Lung microvascular endothelial cell (primary cell): ENCODE measurements at places on chromosomes 4 and X.

- peak; percentile 29 for DNase-seq
Observed at GRCh38 chr4:145935253-145936141, 3.1 kb downstream of the ZNF827 start.

DNA sequence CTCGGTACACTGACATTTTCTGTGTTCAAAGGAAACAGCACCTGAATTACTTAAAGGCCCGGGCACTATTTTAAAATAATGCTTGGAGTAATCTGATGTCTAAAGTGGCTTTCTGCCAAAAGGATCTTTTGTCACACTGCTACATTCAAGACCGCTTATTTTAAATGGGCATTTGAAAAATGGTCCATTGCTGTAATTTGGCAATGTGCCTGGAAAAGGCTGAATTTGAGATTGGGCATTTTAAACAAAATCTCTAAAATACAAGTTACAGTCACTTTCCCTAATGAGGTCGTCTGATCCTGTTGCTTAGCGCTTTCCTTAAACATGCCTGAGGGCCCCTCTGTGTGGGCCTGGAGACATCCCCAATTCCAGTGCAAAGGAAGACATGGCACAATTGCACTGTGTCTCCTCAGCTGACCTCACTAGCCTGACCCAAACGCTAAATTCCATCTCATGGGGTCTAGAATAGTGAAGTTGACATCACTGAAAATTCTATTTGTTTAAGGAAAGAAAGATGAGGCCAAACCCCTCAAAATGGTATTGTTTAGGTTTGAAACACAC lies 214.2 kb downstream of the GPC3 start:
- DNase-seq, result no peak

DNA sequence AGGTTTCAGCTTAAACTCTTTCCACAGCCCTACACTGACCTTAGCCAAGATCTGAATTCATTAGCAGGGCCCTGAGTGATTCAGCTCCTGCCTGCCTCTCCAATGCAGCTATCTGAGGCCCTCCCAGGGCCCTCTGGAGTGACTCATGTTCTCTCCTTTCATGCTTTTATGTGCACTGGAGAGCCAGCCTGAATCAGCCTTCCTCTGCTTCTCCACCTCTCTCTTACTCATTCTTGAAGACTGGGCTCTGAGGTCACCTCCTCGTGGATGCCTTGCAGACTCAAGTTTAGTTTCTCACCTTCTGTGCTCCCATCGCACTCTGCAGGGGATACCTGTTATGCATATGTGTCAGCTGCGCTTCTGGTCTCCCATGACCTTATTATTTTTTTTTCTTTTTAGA lies 3.1 kb upstream of the OCIAD2 start:
- no peak for DNase-seq

- DNase-seq, result no peak
Observed at GRCh38 chrX:6363188-6363587, 134.5 kb upstream of the NLGN4X start.

DNA sequence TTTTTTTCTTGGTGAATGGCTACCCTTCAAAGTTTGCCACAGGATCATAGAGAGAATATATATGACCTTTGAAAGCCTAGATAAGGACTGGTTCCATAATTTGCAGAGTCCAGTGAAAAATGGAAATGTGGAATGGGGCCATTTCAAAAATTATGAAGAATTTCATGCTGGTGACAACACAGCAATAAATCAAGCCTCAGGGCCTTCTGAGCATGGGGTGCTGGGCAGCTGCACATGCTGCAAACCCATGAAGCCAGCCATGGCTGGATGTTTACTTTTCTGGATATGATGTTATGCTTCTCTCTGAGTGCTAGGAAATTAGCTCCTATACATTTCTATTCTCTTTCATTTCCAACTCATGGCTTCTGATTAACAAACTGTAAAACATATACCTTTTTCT lies 16.0 kb upstream of the PLA2G12A start:
- DNase-seq, result no peak

DNA sequence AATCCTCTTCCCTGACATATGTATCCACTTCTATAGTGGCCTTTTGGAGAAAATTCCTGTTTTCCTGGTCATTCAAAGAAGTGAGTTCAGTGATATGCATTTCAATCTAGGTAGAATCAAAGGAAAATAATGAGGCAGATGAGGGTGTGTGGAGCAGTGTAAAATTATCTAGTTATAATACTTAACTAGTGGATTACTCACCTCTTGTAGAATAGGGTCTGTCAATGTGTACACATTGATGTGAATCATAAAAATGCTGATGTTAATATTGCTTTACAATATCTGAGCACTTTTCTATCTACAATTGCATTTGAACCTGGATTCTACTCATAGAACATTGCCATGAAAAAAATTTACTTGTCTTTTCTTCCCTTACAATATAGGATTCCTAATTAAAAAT lies 293.5 kb downstream of the GBA3 start:
- no peak for DNase-seq

- DNase-seq, result no peak
Observed at GRCh38 chr4:172985552-172985951, 183.1 kb upstream of the GALNT7 start.

DNA sequence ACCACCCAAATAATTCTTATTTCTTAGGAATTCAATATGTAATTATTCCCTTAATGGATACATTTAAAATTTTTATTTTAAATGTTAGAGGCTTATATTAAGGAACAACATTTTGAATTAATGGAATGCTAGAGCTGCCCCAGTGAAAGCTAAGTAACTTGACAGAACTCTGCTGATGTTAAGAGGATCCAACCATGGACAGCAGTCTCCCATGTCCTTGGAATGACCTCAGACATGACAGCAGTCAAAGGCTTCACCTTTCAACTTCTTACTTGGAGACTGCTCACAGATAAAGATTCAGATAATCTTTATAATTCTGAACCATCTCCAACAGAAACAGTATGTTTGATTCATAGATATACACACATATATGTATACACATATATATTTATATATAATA lies 17.2 kb downstream of the PDLIM3 start:
- peak; percentile 39 for DNase-seq

DNA sequence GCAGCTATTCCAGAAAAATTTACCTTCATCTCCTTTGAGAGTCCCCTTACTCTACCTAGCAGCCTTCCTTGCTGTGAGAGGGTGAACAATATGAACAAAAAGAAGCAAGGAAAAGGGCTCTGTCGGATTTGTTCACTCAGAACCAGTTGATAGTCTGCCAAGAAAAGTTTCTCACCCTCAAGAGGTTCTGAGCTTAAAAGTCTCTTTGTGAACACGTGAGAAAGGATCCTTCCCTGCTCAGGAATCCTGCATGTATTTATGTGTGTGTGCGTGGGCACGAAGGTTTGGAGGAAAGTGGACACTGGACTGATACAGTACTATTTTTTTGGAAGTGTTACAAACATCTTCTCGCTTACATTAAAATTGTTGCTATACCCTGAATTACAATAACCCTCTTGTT lies 178.6 kb upstream of the JADE1 start:
- DNase-seq, result no peak

DNA sequence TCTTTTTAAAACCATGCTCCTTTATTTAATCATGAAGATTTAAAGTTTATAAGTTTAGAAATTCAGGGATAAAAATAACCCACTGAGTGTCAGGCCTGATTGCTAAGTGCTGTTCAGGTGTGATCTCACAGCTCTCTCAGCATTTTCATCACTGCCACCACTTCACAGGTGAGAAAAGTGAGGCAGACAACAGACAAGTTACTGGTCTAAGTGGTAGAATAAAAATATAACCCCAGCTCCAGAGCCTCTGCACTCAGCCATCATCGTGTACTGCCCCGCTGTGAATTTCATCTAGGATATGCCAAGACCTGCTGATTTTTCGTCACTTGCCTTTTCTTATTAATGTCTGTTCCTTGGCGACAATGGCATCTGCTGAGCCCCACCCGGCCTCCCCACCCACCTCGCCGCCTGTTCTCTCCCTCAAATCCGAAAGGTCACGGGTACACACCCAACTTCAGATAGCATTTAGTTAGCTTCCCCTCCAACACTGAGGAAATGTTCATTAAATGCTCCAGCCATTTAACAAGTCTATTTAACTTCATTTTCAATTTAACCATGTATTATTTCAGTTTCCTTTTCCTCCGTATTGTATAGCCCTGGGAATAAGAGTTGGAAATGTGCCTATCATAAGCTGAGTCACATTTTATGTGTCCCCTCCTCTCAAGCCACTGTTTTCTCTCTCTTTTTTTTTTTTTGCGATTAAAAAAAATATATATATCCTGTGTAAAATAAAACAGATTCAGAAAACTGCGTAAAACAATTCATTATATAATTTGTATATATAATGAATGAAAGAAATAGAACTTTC lies 236.5 kb downstream of the CBR4 start:
- DNase-seq, result peak; percentile 40

- DNase-seq, result peak; percentile 41
Observed at GRCh38 chrX:41596596-41596995, 92.2 kb upstream of the GPR34 start.

GRCh38 chr4:107283587-107284559 lies 247.8 kb upstream of the DKK2 start:
- peak; percentile 3 for DNase-seq

GRCh38 chr4:82988323-82988832 lies 22.2 kb downstream of the LIN54 start:
- DNase-seq, result peak; percentile 44

DNA sequence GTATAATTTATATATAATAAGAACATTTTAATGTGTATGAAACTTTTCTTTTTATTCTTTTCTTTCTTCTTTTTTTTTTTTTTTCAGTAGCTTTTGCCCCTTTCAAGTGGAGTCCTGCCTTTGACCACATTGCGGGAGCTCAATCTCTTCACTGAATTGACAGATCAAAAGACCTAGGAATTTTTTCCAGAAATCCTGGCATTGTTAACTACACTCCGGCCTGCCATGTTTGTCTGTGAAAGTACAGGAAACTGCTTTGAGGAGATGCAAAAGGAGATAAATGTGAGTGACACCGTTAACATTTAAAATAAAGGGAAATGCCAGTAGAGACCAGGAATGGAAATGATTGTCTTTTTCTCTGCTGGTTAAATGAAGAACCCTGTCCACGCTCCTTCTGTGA lies 159.3 kb upstream of the VCX3A start:
- no peak for DNase-seq

DNA sequence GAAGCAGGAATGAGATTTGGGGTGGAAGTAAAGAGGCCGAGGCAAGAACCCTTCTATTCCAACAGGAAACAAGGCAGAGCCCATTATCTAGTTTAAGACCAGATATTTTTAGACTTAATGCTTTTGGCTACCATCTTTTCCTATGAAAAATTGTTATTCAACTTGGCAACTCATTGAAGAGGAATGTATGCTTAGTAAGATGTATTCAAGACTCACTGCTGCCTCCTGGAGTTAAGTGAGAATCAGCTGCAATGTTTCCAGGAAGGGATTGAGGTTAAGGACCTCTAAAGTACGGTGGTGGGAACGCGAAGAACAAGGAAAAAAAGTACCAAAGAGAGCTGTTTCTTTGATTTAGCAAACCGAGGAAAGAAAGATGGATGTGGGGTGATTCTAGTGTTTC lies 89.1 kb downstream of the RAPGEF2 start:
- peak; percentile 47 for DNase-seq

DNA sequence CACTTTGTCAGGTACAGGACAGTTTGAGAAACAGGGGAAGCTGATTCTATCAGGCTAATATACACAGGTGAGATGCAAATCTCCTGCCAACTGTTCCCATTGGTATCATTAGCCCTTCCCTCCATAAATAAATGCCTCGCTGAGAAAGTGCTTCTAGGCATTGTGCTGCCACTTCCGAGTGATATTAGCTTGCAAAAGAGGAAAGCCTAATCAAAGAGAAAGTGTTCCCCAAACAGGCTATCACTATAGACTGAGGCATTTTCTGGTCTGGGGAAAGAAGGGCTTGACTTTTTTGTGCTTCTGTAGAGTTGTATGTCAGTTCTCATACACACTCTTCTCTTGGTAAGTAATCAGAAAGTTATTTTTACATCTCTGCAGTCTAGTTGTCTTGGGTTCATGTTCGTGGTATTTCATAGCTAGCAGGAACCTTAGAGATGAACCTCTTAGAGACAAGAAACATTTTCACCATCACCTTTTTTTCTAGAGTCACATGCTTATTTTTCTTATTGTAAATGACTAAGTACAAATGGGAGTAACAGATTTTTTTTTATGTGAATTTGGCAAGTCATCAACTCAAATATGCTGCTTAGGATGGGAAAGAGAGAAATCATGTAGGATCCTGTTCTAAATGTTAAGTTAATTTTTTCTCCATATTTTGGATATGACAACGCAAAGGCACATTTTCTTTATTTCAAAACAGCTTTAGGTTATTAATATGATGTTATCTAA lies 1009.8 kb downstream of the ADGRL3 start:
- DNase-seq, result no peak

- DNase-seq, result peak; percentile 34
Observed at GRCh38 chrX:120514236-120514635, 45.1 kb upstream of the LAMP2 start.

- DNase-seq, result no peak
Observed at GRCh38 chr4:1558205-1558604, 125.9 kb downstream of the FAM53A start.

- peak; percentile 68 for DNase-seq
Observed at GRCh38 chr4:106707776-106708463, 328.2 kb downstream of the DKK2 start.

GRCh38 chr4:83012200-83012686 lies 1.6 kb upstream of the LIN54 start:
- DNase-seq, result peak; percentile 47

DNA sequence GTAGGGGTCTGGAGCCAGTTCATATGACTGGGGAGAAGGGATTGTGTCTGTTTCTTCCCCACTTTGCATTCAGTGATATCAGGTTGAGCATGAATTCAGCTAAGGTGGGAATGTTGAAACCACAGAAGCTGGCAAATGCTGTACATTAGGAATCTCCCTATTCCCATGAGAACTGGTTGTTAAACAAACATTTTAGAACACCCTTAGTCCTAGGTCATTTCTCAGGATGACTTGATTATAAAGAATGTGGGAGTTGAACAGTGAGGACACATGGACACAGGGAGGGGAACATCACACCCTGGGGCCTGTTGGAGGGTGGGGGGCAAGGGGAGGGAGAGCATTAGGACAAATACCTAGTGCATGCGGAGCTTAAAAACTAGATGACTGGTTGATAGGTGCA lies 62.6 kb upstream of the LIMCH1 start:
- DNase-seq, result no peak

- DNase-seq, result no peak
Observed at GRCh38 chr4:3481113-3481531, 18.0 kb downstream of the DOK7 start.

- no peak for DNase-seq
Observed at GRCh38 chr4:17230727-17231126, 281.2 kb downstream of the QDPR start.

GRCh38 chr4:156875704-156876103 lies 95.9 kb downstream of the PDGFC start:
- DNase-seq, result no peak

GRCh38 chr4:176238157-176238610 lies 30.8 kb downstream of the ASB5 start:
- peak; percentile 96 for DNase-seq

DNA sequence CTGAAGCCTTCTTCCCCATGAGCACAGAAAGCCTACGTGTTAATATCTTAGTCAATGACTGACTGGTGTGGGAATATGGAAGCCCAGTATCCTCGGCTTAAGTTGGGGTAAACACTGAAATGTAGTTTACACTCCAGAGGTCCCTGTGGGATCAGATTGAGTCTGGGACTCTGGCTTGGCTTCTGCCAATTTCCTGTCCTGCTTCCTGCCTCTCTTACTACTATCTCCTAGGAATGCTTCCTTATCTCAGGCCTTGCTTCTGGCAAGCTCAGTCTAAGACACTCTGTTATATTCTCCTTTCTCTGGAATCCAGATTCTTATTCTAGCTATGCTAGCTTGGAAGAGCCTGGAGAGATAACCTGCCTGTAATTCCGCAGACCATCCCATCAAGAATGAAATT lies 174.0 kb upstream of the LDB2 start:
- peak; percentile 12 for DNase-seq
